ENCODE measurements at places on chromosomes 5 and 9. TPM values are rescaled to one million over a fixed set of nuclear protein-coding genes. Genes with fewer than 3 reads are reported as not detected.

The LRRC70 gene
- 1.3 TPM for total RNA-seq

The PCA3 gene
- total RNA-seq = not detected

The CDC25C gene
- 12.6 TPM for total RNA-seq

The SPZ1 gene
- not detected for total RNA-seq

The CERCAM gene
- total RNA-seq = 3.2 TPM

The PCDHGB6 gene
- total RNA-seq = 0.25 TPM

The KLHL3 gene
- total RNA-seq = 6.2 TPM

The ZNF354C gene
- total RNA-seq = 3.7 TPM

The BTNL9 gene
- not detected for total RNA-seq

The COQ4 gene
- 40.7 TPM for total RNA-seq

The LRRTM2 gene
- 0.02 TPM for total RNA-seq

The GPX3 gene
- not detected for total RNA-seq

The GABRA1 gene
- total RNA-seq = not detected

The OR1L4 gene
- total RNA-seq = not detected

The POU5F2 gene
- total RNA-seq = 1.7 TPM

The ANKRD33B gene
- 5.7 TPM for total RNA-seq

The ECM2 gene
- not detected for total RNA-seq

The PCDHGA11 gene
- 0.11 TPM for total RNA-seq

The COL27A1 gene
- 0.82 TPM for total RNA-seq

The GRXCR2 gene
- not detected for total RNA-seq

The TNC gene
- total RNA-seq = 0.14 TPM

The CSF1R gene
- 0.14 TPM for total RNA-seq

The FREM1 gene
- not detected for total RNA-seq

The SMIM33 gene
- 0.59 TPM for total RNA-seq

The LMX1B gene
- not detected for total RNA-seq

The FGF18 gene
- total RNA-seq = not detected

The FAM153A gene
- 14.2 TPM for total RNA-seq

The ROR2 gene
- 0.09 TPM for total RNA-seq

The SPATA31D4 gene
- not detected for total RNA-seq

The ADAMTSL2 gene
- total RNA-seq = not detected
